Smooth muscle cell of the pulmonary artery (primary cell): ENCODE measurements at places on chromosomes 7 and 10. TPM values are rescaled to one million over a fixed set of nuclear protein-coding genes. Genes with fewer than 3 reads are reported as not detected.

The TMEM184A gene
- total RNA-seq = 0.03 and 0.13 TPM in 2 replicates

The MBL2 gene
- total RNA-seq = not detected in 2 replicates

The FAM241B gene
- 0.26 and 0.39 TPM in 2 replicates for total RNA-seq

The RADIL gene
- 0.13 and 2.0 TPM in 2 replicates for total RNA-seq

The PDGFA gene
- 61.0 and 91.5 TPM in 2 replicates for total RNA-seq

The HOXA13 gene
- not detected in 2 replicates for total RNA-seq

The SCART1 gene
- 2.5 and 2.8 TPM in 2 replicates for total RNA-seq

The FGFR2 gene
- total RNA-seq = 0.03 and 0.07 TPM in 2 replicates

The SFTPA1 gene
- total RNA-seq = not detected in 2 replicates

The SPDYE8 gene
- total RNA-seq = not detected in 2 replicates

The ITPRIP gene
- 19.2 and 26.0 TPM in 2 replicates for total RNA-seq

The EXOC4 gene
- 132 and 151 TPM in 2 replicates for total RNA-seq

The SPDYE16 gene
- total RNA-seq = not detected in 2 replicates

The OPN1SW gene
- not detected in 2 replicates for total RNA-seq

The TNS3 gene
- 74.0 and 99.2 TPM in 2 replicates for total RNA-seq

The ACBD5 gene
- 27.1 and 27.2 TPM in 2 replicates for total RNA-seq
